Left ventricle myocardium superior (tissue), 1 donor: ENCODE measurements at places on chromosomes 16 and 17. TPM values are rescaled to one million over a fixed set of nuclear protein-coding genes. Genes with fewer than 3 reads are reported as not detected.
A peak's percentile ranks its signal among the peaks of the same experiment; 100 is the strongest.

GRCh38 chr17:17018612-17019429 lies 23.4 kb upstream of the MPRIP start:
- DNase-seq: no peak

DNA sequence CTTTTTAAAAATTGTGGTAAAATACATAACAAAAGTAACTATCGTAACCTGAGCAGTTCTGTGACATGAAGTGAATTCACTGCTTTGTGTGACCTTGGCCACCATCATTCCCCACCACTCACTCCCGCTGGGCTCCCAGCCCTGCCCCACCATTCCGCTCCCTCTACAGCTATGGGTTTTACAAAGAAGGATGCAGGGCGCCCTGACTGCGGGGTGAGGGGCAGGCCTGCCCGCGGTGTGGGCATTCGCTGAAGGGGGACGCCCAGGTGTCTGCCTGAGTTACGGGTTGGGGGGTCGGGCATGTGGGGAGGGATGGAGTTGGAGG lies at the start of gene CEMP1:
Gene CEMP1 (minus strand): TSS at position 38 of the 325 bp plus-strand sequence. CDS start 335 bp downstream, outside the sequence.
- DNase-seq: no peak

VAT1L gene
- 17.7 TPM for total RNA-seq

DNA sequence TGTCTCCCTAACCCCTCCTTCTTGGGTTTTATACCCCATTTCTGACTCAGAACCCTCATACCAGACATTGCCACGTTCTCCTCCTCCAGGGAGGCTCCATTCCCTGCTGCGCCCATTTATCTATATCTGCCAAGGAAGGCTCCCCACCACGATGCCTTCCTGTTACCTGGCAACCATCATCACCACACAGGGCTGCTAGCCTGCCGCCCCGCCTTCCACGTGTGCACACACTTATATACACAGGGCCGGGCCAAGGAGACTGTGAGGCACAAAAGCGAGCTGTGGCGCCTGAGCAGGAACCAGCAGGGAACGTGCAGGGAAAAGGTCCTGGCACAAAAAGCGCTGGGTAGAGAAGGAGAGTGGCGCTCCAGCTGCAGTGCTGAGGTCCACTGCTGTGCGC lies 261.8 kb downstream of the CBLN1 start:
- no peak for DNase-seq

ZFP3 gene
- 11.1 TPM for total RNA-seq

- peak; percentile 83 for DNase-seq
Measured at GRCh38 chr16:4679850-4680636, 13.3 kb upstream of the NUDT16L1 start.

CCDC182 gene
- not detected for total RNA-seq

- peak; percentile 73 for DNase-seq
Measured at GRCh38 chr17:2179615-2180295, 123.8 kb downstream of the SMG6 start.

DNA sequence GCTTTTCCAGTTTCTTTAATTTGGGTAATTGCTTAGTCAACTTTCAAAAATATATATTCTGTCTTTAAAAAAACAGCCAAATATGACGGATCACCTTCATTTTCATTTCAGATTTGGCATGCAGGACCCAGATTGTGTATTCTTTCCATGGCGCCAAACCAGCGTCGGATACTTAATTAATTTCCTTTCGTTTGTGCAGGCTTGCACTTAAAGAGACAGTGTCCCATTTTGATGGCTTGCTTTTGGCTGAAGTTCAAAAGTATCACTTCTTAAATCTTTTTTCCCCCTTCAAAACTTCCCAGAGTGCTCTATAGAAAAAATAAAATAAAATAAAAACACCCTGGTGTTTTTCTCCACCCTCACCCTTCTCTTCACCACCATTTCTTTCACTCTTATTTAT lies 394.5 kb upstream of the SOX9 start:
- DNase-seq: no peak

DNA sequence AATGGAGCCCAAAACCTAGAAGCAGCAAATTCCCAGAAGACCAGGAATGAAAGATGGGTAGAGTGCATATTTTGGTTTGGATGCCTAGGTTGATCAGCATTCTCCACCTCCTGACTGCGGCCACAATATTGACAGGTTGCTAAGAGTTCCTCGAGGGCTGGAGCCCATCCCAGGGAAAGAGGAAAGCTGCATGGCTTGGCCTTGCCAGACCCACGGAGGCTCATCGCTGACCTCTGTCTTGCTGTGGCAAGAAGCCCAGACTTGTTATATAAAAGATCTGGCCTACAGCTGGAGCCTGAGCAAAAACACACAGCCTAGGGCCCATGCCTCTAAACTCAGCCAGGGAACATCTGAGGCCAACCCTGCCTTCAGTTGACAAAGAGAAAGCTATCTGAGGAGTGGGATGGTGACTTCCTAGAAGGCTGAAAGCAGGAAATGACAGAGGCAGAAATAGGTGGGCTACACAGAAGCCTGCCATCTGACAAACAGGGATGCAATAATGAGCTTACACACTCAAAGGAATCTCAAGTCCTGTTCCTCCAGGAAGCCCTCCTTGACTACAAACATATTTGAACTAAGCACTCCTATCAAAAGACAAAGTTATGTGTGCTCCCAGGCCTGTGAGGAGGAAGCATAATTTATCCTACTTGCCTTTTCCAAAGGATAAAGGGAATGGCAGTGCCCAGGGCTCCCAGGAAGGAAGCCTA lies 22.5 kb upstream of the SLC35B1 start:
- DNase-seq: peak; percentile 88

DNA sequence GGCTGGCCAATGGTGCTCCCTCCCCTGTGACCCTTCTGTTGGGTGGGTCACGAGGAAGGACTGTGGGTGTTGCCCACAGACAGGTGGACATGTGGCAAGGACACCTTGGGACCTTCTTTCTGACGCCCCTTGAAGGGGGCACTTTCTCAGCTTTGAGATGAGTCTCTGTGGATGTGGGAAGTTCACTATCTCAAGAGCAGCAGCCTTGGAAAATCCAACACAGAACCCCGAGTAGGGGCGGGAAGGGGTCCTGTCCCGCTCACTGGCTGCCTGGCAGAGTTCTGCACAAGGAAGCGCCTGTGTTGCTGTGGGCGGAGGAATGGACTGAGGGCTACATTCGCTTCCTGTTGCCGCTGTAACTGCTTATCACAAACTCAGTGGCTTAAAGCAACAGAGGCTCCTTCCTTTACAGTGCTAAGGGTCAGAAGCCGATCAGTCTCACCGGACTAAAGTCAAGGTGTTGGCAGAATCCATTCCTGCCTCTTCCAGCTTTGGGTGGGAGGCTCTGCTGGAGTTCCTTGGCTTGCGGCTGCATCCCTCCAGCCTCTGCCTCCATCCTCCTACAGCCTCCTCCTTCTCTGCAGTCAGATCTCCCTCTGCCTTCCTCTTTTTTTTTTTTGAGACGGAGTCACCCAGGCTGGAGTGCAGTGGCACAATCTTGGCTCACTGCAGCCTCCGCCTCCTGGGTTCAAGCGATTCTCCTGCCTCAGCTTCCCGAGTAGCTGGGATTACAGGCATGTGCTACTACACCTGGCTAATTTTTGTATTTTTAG lies 305.2 kb downstream of the SEC14L1 start:
- DNase-seq: peak; percentile 63

- no peak for DNase-seq
Measured at GRCh38 chr17:8935191-8935590, 30.3 kb downstream of the PIK3R5 start.

GRCh38 chr16:23301251-23302044 lies 654 bp upstream of the SCNN1B start:
- DNase-seq: no peak

ADAD2 gene
- total RNA-seq: not detected

GRCh38 chr17:49580981-49581647 lies 5.4 kb downstream of the NXPH3 start:
- DNase-seq: no peak

CASKIN2 gene
- 36.6 TPM for total RNA-seq

- DNase-seq: no peak
Measured at GRCh38 chr16:68662035-68662434, 16.9 kb downstream of the CDH3 start.

DNA sequence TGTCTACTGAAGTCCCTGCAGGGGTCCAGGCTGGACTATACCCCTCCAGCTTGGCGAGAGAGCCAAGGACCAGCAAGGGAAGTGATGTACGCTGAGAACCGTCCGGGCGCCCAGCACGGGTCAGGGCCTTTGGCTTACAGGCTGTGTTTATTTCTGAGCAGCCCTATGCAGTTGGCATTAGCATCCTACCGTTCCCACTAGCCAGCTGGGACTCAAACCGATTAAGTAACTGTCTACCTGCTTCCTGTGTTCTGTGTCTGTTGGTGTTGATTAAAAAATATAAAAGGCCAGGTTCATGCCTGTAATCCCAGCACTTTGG lies 73.8 kb downstream of the CMIP start:
- DNase-seq: no peak

GRCh38 chr16:73323880-73324279 lies 276.0 kb upstream of the ZFHX3 start:
- DNase-seq: no peak

- no peak for DNase-seq
Measured at GRCh38 chr17:55458978-55459377, 37.3 kb upstream of the MMD start.

- no peak for DNase-seq
Measured at GRCh38 chr17:17035490-17035889, 6.8 kb upstream of the MPRIP start.

DNA sequence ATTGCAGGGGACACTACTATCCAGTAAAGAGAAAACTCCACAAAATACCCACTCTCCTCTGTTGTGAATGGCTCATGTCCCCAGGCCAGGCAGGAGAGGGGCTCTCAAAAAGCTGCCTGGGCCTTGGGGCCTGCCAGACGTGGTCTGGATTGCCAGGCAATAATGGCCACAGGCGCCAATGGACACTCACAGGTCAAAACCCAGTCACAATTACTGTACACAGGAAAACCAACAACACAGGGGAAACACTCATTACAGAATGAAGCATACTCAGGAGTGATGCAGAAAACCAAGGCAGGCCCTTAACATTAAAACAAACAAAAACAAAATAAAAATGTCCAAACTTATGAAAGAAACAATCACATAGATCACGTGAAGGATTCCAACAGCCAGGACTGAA lies 35.1 kb upstream of the SREBF1 start:
- DNase-seq: no peak

TMEM114 gene
- total RNA-seq: not detected

- no peak for DNase-seq
Measured at GRCh38 chr16:23279721-23280153, 22.4 kb upstream of the SCNN1B start.

- no peak for DNase-seq
Measured at GRCh38 chr17:49987681-49988441, 7.2 kb downstream of the DLX3 start.

GRCh38 chr17:48543107-48543853 lies 1.6 kb downstream of the HOXB2 start:
- DNase-seq: peak; percentile 61

TLCD3B gene
- not detected for total RNA-seq

NOMO2 gene
- 180 TPM for total RNA-seq

DNA sequence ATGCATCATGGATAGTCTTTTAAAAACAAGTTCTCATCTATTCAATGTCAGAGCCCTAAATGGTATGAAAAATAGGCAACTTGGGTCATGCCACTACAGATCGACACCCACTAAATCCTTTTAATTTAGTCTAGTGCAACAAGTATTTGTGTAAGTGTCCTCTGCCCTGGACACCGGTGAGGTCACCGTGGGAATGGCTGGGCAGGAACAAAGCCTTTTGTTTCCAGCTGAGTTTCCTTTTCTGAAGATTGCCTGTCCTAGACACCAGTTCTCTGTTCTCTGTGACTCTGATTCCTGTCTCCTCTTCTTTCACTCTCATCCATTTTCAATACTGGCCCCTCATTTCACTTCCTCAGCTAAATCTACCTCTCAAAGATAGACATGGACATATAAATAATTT lies 446.5 kb downstream of the MAF start:
- no peak for DNase-seq

GRCh38 chr17:60542071-60542470 lies 16.0 kb upstream of the APPBP2 start:
- DNase-seq: no peak

C1QBP gene
- total RNA-seq: 127 TPM

MCRIP1 gene
- 103 TPM for total RNA-seq

- no peak for DNase-seq
Measured at GRCh38 chr16:11180489-11180888, 75.5 kb downstream of the SOCS1 start.

DNA sequence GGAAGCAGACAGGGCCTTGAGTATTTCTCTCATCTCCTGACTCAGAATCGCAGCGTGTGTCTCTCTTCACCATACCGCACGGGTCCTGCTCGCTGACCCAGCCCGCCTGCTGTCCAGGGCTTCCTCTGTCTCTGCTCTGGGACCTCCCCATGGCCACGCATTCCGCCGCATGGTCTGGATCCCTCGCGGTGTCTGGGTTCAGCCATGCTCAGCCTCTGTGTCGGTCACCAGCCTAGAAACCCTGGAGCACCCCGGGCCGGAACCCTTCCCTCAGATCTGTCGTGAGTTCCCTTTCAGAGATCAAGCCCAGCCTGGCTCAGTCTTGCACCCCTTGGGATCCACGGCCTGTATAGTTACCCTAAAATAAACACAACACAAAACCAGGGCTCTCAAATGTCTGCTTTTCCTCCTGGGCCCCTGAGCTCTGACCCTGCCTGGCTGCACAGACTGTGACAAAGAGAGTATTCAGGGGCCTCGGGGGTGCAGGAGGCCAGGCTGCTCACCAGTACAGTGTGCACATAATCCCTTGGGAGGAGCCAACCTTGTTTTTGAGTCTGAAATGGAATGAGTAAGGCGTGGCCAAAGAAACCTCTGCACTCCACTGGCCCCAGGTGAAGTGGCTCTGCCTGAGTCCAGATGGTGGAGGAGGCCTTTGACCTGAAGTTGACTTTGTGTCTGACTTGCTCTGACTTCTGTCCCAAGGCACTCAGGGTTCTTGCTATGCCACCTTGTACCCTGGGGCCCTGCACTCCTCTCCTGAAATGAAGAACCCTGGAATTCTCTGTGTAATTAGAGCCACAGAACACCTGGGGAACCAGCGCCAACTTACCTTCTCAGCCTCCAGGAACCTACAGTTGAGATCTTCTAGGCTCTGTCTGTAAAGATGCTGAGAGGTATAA lies 5.8 kb upstream of the SPIRE2 start:
- DNase-seq: no peak

GRCh38 chr16:60206516-60206915 lies 1472.4 kb upstream of the GOT2 start:
- no peak for DNase-seq

VTN gene
- 38.1 TPM for total RNA-seq

DNA sequence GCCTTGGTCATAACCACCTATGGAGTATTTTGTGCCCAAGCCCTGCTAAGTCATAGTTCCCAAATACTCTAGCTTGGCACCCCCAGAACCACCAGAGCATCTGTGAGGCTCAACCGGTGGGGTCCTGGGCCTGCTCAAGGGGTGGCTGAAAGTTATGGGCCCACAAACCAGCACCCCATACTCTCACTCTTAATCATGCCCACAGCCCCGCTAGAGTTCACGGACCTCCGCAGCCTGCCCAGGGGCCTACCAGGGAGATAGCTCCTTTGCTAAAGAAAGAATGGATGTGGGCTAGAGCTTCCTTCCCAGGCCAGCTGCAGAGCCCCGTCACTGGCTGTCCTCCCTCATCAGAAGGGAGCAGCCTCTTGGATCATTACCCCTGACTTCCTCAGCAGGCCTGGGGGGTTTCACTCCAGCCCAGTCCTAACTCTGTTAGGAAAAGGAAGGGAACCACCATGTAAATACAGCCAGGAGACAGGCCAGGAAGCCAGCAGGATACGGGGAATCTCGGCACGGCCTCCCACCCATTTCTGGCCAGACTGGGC lies 1.4 kb downstream of the GIT1 start:
- DNase-seq: peak; percentile 30

TMC5 gene
- not detected for total RNA-seq

PTGES3L gene
- 50.7 TPM for total RNA-seq

MARVELD3 gene
- not detected for total RNA-seq

ZNF385C gene
- 0.20 TPM for total RNA-seq
